Activated T-cell treated with anti-CD3 and anti-CD28 coated beads for 1 hour (primary cell): ENCODE measurements at places on chromosomes 1 and 21.

DNA sequence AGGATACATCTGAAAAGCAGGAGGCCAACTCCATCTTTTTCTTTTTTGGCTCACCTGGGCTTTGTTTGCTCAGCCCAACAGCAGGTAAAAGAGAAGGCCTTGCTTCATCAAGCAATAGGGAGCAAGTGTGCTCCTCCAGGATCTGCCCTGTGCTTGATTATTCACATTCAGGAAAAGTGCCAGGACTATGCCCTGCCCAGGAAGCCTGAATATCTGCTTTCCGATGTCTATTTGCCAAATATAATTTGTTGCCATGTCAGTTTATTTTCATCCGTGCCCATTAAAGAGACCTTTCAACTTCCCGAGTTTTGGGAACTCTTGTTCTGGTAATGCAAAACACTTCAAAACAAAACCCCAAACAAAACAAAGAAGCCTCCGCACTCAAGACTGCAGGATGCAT is 185.3 kb downstream of the CDC7 start:
- DNase-seq = no peak

DNA sequence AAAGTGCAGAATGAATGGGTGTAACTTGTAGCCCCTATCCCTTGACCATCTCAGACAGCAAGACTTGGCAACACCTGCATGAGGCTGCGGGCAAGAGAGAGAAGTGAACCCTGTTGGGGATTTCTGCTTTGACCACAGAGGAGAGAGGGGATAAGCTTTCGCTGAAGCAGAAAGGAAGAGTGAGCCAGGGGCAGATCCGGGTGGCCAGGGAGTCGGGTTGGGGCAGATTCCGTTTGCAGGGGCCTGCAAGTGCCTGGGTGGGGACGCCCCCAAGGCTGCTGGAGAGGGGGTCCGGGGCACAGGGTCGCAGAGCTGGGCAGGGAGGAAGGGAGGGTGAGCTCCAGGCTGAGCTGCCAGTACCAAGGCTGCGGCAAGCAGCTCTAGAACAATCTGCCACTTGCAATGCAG is 25.3 kb upstream of the PIK3CD start:
- no peak for DNase-seq

- DNase-seq = no peak
Measured at GRCh38 chr1:209746451-209747165, 9.2 kb upstream of the TRAF3IP3 start.

DNA sequence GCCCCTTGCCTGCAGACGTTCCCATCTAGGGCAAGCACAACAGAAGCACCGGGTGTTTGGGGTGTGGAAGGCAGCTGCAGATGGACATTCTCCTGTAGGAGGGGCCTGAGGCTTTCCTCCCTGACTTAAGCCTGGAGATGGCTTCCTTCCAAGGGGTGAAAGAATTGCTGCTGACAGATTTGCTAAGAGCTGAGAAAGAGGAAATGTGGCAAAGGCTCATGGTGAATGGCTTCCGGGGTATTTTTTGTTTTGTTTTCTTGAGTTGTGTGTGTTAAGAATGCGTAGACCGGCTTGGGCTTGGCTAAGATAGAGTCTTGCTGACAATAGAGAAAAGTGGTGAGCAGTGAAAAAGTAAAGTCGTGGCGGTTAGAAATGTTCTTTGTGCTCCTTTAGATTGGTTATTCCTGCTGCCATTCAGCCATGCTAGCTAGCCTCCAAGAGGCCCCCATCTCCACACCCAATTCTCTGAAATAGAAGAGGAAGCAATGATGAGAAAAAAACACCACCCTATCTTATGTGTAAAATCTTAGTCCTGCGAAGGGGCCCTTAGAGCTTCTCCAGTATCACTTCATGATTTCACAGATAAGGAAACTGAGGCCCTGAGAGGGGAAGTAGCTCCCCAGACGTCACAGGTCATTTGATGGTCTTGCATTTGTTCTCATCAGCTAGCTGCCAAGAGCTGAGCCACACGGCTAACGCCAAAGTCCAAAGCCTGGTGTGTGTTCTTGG is 36.9 kb downstream of the EIF2D start:
- DNase-seq = no peak

DNA sequence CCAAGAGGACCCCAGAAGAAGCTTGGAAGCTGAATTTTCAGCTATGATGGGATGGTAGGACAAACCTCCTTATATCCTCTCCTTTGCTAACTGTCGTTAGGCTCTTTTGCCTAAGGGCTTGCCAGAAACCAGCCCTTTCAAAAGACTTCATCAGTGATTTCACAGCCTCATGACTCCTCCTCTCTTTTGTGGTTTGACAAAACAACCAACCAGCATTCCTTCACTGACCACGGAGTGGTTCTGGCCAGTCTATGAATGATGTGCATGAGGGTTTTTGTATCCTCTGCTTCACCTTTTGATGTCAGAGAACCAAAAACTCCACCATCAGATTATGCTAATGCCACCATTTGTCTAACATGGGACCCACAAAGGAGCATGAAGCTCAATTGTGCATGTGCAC is 116.9 kb upstream of the COA6 start:
- no peak for DNase-seq

- DNase-seq = no peak
Measured at GRCh38 chr1:10631811-10632593, 157.3 kb downstream of the PEX14 start.

DNA sequence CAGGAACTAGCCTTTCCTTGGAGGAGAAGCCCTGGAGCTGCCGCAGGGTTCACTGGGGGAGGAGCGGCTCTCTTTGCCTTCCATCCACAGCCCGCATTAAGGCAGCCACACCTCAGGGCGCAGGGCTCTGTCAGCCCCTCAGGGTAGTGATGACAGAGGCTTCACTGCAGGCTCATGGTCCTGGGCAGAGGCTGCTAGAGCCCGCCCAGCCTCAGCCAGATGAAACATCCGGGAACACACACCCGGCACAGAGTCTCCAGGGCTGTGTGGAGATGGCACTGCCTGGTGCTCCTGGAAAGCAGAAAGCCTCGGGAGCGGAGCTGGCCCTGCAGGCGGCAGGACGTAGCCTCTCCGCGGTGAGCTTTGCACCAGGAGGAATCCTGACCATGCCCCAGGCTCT is 29.4 kb upstream of the PEX10 start:
- no peak for DNase-seq

GRCh38 chr1:8097077-8097799 is 71.1 kb upstream of the ERRFI1 start:
- DNase-seq = no peak

- no peak for DNase-seq
Measured at GRCh38 chr1:2257245-2257627, 29.1 kb downstream of the SKI start.

DNA sequence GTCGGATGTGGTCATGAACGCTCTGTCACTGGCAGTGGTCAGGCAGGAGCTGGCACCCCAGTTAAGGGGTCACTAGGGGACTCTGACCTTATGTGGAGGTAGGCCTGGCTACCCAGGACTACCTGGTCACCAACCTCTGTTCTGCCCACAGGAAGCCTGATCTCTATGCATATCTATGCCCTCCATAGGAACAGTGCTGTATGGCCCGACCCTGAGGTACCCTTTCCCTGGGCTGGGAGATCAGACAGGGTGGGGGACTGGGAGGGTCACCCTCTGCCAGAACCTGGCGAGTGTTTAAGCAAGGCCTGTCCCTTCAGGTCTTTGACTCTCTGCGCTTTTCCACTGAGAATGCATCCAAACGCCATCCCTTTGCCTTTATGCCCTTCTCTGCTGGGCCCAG is 19.0 kb downstream of the CYP4B1 start:
- no peak for DNase-seq
